ENCODE measurements at places on chromosomes 3 and 15.

GRCh38 chr3:188421151-188421821 is 267.3 kb downstream of the LPP start:
- DNase-seq, result no peak

- no peak for DNase-seq
These were observed 36.3 kb downstream of the LRTM1 start for GRCh38 chr3:54891540-54891897.

DNA sequence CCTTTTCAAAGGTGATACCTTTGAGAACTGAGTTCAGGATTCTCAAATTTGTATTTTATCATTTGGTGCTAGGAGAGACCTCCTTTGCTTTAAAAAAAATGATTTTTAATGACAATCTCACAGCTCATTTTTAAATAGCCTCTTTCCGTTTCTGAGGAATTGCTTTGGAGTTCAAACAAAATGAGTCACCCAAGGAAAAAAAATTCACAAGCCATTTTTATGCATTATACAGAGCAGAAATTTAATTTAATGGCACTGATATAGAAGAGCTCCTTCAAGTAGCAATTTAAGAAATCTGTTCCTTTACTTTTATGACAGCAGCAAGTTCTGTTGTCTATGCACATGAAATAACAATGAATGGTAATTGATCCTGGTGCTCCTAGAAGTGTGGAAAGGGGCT is 337.9 kb upstream of the KCNMB2 start:
- DNase-seq, result no peak

DNA sequence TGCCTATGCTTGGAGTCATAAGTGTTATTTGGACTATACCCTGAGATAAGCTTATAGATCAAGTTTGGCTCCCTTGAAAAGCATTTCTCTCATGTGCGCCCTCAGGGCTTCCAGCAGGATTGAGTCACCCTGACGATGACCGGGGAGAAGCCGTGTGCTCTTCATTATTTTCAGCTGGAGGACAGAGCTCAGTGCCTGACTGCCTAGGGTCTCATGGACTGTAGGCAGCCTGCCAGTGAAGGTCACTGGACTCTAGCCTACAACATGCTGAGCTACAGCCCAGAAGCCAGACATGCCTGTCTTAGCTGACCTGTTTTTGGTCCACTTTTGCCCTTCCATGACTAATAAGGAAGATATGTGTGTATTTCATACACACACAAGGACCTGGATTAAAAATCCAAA is 31.6 kb upstream of the NUDT16 start:
- DNase-seq, result no peak

GRCh38 chr3:139988472-139989156 is 53.6 kb downstream of the CLSTN2 start:
- DNase-seq, result no peak

DNA sequence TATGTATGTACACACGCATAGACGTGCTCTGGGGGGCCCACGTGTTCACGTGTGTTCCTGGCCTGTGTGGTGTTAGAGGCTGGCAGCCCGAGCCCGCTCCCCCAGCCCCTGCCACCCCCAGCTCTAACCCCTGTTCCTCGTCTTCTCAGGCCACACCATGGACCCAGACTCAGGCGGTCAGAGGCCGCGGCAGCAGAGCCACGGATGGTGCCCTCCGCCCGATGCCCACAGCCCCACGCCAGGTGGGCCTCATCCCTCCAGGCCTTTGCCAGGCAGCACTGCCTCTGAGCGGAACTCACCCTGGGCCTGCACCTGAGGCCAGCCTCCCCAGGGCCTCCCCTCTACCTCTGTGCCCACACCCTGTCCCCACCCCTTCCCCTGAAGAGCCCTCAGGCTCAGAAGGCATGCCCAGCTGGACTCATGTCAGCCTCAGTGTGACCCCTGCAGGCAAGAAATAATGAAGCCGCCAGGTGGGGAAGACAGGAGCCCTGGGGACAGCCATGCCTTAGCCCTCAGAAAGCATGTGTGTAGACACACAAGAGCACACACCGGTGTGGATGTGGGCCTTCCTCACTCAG is 16.4 kb upstream of the GNAT1 start:
- DNase-seq, result no peak
